ENCODE measurements at places on chromosomes 3 and 15.

GRCh38 chr15:66721501-66721937 is 19.5 kb downstream of the SMAD6 start:
- DNase-seq, result no peak

DNA sequence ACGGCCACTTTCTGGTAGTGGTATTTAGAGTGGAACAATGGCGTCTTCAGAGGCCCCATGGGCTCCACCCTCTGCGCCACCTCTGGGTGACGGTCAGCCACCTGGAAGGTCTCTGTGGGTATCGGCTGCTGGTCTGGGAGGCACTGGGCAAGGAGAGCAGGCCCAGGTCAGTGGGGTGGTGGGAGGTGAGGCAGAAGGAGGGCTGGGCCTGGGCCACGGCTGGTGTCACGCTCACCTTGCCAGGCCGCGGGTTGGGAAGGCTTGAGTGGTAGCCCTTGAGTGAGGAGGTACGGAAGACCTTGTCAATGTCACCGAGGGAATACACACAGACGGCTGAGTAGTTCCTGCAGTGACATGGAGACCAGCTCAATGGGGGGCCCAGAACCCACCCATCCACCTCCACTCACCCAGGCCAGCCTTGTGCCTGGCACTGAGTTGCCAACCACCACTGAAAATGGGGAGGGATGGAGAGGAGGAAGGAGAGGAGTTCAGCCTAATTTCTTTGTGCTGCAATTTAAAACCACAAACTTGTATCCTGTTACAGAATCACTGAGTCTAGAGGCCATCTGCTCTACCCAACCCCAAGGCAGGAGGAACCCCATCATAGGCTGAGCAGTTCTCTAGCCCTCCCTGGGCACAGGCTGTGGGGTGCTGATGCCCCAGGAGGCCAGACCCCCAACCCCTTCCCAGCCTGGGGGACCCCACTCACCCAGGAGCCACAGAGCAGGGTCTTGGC is 19.0 kb downstream of the SEMA7A start:
- no peak for DNase-seq

- DNase-seq, result no peak
Measured at GRCh38 chr3:169400874-169401273, 262.6 kb downstream of the MECOM start.

DNA sequence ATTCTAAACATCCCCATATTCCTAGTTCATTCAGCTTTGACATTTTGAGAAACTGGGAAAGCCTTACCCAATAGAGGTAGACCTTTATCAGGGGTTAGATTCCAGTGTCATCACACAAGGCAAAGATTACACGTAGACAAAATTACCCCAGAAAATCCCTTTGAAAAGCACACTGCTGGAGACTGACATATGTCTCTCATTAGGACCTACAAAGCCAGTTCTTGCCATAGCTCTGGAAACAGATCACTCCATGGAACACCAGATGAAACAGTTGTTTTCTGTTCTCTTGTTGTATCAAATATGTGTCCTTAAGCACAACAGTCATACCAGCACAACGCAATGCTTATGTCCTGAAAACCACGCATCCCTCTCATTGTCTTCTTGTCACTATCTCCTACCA is 44.7 kb downstream of the RARB start:
- DNase-seq, result no peak

GRCh38 chr3:123485551-123485950 is 36.7 kb upstream of the ADCY5 start:
- DNase-seq, result no peak

- DNase-seq, result peak; percentile 42
Measured at GRCh38 chr3:127954640-127955039, 39.6 kb downstream of the KBTBD12 start.

- DNase-seq, result no peak
Measured at GRCh38 chr3:9349321-9350117, 13.3 kb upstream of the THUMPD3 start.

GRCh38 chr3:124775877-124776276 is 45.6 kb downstream of the UMPS start:
- no peak for DNase-seq

- DNase-seq, result no peak
Measured at GRCh38 chr15:84947947-84948830, 33.5 kb upstream of the PDE8A start.

GRCh38 chr3:31947162-31947561 is 33.9 kb downstream of the OSBPL10 start:
- DNase-seq, result no peak

GRCh38 chr3:186067360-186068242 is 41.3 kb downstream of the ETV5 start:
- no peak for DNase-seq

DNA sequence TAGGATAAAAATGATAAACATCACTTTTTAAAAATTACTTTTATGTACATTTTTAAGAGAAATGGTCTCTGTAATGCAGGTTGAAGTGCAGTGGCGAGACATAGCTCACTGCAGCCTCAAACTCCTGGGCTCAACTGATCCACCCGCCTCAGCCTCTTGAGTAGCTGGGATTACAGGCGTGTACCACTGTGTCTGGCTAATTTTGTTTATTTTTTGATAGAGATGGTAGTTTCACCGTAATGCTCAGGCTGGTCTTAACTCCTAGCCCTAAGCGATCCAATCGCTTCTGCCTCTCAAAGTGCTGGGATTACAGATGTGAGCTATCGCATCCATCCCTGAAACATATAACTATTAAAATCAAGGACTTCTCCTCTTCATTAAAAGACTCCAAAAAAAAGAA is 63.1 kb upstream of the CSPG5 start:
- DNase-seq, result no peak

GRCh38 chr3:110343945-110344344 is 727.7 kb upstream of the NECTIN3 start:
- DNase-seq, result no peak

- DNase-seq, result no peak
Measured at GRCh38 chr15:24761704-24762302, 86.2 kb downstream of the NPAP1 start.

DNA sequence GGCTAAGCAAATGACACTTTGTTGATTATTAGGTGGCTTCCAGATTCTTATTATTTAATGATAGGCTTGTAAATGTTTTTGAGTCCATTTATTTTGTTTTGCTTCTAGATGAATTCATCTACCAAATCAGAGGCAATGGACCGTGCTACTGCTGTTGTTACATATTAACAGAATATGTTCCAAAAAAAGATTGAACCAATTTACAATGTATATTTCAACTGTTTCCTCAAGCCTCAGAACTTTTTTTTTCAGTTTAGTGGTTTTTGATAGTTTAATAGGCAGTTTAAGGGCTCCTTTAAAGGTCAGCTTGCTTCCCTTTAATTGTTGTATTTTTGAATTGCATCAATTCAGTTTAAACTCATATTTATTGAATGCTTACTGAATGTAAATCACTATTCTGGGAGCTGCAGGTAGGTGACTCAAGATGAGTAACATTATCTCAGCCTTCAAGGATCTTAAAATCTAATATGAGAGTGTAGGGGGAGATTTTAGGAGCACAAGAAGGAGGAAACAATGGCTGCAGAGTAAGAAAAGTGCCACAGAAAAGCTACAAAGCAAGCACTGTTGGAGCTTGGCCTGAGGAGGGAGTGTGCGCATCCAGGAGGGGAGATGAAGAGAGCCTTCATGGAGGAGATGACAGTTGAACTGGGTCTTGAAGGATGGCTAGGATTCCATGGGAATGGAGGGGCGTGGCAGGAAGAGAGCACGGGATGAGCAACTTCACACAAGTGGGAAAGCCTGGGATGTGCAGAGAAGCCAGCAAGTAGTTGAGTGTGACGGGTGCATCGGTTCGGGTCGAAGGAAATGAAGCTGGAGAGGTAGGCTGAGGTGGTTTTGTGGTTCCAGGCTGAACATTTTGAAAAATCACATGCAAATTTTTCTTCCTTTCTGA is 14.7 kb downstream of the MAP2K1 start:
- DNase-seq, result no peak

GRCh38 chr3:14730703-14731382 is 55.9 kb downstream of the C3orf20 start:
- no peak for DNase-seq

DNA sequence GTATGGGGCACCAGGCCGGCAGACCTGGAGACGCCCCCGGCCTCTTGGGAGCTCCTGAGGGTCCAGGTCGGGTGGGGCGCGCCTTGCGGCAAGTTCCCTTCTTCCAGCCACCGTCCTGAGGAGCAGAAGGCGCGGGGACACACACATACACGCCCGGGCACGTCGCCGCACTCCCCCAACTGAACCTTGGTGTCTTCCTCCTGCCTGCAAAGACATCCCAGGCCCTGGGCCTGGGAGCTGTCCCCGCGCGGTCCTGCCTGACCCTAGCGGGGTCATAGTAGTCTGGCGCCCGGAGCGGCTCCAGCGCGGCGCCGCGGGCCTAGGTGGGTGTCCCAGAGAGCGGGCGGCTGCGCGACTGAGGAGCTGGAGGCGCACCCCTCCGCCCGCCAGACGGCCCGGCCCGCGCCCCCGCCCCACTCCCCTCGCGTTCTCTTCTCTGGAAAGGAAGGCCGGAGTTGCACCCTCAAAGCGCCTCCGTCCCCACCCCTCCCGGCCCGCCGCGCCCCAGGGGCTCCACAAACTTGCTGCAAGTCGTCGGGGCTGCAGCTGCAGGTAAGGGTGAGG is 185.9 kb upstream of the LINGO1 start:
- no peak for DNase-seq

GRCh38 chr3:79011821-79012529 is 755.8 kb downstream of the ROBO1 start:
- no peak for DNase-seq

GRCh38 chr15:61116825-61117224 is 112.3 kb downstream of the RORA start:
- no peak for DNase-seq

DNA sequence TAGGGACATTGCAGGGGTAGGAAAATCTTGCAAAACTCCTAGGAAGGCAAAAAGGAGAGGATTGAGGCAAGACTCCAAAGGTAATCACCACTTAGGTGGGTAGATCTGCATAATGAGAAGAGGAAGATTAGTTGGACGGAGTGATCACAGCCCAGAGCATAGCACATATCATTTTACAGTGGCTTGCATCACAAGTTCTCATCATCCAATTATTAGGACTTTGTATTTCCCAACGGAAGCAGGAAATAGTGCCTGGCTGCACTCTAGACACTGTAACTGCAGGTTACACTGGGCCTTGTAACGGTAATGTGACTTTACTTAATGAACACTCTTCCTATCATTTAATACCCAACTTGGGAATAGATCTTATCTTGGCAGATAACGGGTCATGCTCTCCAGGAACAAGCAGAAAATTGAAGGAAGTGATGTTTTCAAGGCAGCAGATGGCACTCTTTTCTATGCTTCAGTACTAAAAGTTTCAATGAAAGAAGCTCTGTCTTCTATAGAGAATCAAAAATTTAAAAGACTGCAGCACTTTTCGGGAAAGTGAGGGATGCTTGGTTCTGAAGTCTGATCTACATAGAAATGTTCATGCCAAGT is 101.9 kb upstream of the KCNMB2 start:
- DNase-seq, result no peak

GRCh38 chr3:140219923-140220452 is 285.0 kb downstream of the CLSTN2 start:
- no peak for DNase-seq

DNA sequence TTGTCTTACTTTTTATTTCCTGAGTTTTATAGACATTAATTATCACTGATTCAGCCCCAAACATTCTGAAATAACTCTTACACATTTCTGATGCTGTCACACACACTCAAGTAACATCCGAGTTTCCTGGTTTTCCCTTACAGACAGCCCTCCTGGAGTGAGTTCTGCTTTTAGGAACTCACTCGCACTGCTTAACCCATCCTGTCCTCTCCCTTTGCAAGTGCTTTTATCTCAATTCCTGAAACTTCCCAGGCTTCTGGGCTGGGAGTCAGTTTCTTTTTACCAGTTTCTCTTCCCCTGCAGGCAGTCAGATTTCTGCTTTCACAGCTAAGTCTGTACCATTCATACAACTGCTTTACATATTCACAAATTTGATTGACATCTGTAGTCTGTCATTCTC is 15.6 kb upstream of the SH3GL3 start:
- DNase-seq, result no peak

DNA sequence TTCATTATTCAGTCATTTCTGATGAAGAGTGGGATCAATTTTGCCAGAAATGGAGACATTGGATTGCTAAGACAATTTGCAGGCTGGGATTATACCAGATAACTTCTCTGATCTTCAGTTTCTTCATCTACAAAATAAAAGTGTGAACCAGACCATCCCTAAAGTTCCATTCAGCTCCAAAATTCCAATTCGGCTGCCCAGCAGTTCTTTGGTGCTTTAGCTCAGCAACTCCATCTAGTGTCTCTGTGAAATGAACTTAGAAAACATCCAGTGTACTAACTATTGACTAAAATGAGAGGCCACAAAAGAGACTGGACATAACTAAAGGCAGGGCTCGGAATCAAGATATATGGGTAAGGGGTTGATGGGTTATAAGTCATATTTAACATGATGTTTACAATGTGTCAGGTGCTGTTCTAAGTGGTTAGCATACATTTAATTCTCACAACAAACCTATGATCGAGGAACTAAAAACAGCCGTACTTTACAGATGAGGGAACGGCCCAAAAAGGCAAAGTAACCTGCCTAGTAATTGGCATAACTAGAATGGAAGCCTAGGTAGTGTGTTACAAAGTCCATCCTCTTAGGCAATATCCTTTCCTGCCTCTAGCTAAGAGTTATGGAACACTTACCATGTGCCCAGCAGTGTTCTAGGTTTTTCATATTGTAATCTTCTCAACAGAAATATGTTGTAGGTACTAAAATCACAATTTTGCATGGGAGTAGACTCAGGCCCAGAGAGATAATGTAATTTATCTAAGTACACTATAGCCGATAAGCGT is 17.0 kb downstream of the THAP10 start:
- DNase-seq, result no peak

DNA sequence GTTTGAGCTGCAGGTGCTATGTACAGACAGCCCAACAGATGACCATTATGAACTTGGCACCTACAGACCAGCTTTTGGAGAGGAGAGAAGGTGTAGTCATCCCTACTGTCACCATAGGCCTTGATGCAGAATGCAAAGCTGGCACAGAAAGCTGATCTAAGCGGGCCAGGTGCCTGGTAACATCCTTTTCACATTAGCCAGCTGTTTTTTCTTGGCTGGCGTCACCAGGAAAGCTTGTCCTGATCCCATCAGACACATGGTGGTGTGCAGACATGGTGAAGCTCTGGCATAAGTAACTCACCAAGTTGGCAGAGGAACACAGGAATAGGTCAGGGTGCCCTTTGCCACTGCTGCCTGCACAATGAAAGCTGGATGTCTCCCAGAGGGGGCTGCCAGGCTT is 97.2 kb upstream of the MB21D2 start:
- DNase-seq, result no peak

GRCh38 chr3:157816896-157817295 is 289.3 kb downstream of the SHOX2 start:
- DNase-seq, result no peak

Data from SHP77 (cell line).